ENCODE measurements at places on chromosomes 12 and 14. TPM values are rescaled to one million over a fixed set of nuclear protein-coding genes. Genes with fewer than 3 reads are reported as not detected.

The NRL gene
- polyA plus RNA-seq = 2.9 TPM

The EXOC3L4 gene
- not detected for polyA plus RNA-seq

The FZD10 gene
- not detected for polyA plus RNA-seq

The PMEL gene
- polyA plus RNA-seq = 0.57 TPM

DNA sequence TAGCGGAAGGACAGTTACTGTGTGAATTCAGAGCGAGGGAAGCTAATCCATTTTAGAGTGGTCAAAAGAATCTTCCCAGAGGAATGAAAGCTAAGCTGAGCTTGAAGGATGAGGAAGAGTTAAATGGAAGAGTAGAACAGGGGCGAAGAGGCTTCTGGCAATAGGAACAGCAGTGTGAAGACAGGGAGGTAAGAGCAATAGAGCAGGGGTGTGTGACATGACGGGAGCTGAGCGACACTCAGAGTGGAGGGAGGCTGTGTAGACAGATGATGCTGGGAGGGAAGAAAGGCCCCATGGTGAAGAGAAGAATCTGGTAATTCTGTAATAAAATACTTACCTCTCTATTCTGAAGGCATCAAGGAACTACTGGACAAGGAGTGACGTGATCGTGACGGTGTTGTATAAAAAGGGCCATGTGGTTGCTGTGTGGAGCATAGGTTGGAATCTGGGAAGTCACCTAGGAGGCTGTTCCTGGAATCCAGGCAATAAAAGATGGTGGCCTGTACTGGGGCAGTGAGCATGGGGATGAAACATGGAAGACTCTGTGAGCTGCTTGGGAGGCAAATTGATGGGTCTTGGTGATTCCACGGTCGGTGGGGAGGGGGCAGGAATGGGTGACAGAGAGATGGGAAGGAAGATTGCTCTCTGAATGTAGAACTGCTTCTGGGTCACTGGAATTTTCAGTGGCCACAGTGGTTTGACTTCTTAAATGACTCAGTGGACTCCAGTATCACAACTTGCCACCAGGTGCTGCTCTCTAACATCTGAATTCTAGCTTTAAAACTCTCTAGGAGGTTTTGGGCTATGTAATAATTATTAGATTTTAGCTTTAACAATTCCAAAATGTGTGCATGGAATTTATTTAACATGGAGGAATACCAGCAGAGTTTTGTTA, 164.1 kb downstream of the ATP23 start:
- DNase-seq = no peak

DNA sequence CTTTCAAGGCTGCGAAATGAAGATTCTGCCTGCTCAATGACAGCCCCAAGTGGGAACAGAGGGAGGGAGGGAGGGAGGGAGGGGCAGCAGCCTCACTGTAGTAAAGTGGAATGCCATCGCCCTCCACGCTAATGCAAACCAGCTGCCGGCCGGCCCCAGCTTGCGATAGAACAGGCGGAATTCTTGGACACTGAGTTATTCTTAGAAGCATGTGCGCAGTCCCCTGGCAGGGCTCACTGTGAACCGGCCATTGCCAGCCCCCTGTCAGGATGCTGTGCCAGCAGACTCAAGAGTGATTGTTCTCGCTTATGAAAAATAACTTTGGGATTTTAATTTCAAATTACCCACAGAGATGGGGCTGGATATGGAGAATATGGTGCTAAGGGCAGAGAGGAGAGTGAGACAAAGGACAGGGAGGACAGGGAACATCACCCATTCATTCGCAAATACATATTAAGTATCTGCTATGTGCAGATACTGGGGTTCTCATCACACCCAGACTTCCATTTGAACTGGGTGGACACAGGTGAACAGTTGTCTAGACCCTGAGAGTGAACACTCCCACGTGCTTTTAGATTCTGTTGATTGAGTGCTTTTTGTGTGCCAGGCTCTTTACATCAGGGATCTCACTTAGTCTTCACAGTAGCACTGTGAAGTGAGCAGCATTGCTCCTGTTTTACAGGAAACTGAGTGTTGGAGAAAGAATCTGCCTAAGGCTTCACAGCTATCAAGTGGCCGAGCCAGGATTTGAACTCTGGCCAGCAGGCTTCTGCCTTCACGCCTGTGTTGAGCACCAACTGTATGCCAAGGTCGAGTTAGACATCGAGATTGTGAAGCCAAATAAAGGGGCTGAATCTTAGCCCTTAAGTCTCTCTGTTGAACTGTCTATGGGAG, 192.9 kb downstream of the C12orf75 start:
- no peak for DNase-seq

GRCh38 chr14:92511453-92512238, 1.9 kb upstream of the RIN3 start:
- no peak for DNase-seq

- DNase-seq = no peak
Observed at GRCh38 chr12:123723765-123724164, 11.6 kb downstream of the ATP6V0A2 start.

- no peak for DNase-seq
Observed at GRCh38 chr12:32332446-32332845, 66.9 kb upstream of the FGD4 start.

DNA sequence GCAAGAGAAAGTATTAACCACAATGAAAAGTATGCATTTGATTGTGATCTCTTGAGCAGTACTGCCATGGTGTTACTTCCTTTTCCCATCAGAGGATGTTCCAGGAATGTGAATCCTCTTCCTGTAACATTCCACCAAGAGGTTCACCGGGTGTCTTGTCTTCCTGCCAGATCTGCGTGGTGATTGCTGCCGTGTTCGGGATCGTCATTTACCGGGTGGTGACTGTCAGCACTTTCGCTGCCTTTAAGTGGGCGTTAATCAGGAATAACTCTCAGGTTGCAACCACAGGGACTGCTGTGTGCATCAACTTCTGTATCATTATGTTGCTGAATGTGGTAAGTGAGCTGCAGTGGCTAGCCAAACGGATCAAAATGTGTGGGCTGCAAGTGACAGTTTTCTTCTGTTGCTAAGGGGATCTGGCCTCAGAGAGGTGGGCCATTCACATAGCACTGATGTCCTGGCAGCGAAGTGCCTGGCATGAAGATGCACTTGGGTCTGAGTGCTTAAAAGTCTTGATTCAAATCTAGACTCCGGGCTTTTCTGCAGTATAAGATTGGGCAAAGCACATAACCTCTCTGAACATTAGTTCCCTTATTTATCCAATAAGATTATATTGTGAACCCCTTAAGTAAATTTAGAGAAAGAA, 123.4 kb downstream of the SLC5A8 start:
- DNase-seq = no peak

DNA sequence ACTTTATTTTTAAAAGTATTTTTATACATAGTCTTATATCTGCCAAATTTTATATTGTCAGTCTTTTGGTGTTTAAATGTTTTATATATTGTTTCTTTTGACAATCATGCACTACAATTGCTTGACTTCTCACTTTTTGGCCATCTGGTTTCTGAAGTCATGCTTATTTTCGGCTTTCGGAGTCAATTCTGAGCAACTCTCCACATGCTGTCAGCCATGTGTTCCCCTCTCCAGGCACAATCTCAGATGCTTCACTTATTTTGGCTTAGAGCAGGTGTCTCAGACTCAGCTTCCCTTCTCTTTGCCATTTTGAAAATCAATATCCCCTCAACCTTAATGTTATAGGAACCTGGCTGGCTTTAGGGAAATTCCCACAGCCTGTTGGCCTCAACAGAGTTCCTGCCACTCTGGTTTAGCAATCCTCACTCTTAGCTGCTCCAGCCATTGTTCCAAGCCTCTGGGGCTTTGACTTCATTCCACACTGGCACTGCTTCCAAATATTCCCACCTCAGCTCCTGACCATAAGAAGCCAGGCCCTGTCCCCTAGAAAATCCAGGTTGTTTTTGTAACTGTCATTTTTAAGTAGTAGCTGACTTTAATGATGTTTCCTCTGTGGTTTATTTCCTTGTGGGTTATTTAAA, 125.5 kb upstream of the FAR2 start:
- DNase-seq = no peak

DNA sequence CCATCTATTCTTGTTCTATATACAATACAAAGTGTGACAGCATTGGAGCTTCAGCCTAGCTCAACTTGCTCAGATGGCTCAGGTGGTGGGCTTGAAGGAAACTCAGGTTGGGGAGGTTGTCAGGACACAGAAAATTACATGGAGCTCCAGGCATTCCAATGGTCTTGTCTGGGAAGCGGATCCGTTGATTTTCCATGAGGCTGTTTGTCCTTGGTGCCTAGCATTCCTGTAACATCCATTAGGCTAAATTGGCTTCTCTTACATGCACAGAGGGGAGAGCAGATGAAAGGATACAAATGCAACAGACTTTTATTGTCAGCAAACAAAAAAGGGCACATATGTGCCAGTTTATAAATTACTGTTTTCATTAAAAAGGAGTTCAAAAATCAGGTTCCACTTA, 75.5 kb upstream of the OTX2 start:
- DNase-seq = no peak

GRCh38 chr14:70707138-70708038, 65.7 kb downstream of the TTC9 start:
- no peak for DNase-seq

DNA sequence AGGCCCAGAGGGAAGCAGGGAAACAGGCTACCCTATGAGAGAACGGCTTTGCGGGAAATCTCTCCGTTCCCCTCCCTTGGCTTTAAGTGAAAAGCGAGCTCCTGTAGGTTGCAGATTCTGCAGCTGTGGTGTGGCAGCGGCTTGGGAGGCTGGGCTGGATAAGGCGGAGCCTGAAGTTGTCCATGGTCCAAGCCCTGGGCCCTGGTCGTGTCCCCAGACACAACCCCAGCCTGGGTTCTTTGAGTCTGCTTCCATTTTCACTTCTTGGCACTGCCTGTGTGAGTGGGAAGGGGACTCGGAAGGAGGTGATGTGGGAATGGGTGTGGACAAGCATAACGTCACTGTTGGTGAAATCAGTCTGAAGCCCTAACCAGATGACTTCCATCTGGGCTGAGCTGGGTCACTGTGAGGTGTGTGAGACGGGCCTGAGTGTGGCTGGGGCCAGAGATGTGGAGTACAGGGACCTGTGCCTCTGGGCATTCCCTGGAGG, 43.0 kb upstream of the CTDSP2 start:
- DNase-seq = no peak

Data from CD4-positive, CD25-positive, alpha-beta regulatory T cell (primary cell).